Activated B cell treated with CpG ODN at 0.5 μM for 24 hours (primary cell): ENCODE measurements at places on chromosomes 3 and 15. TPM values are rescaled to one million over a fixed set of nuclear protein-coding genes. Genes with fewer than 3 reads are reported as not detected.

DNA sequence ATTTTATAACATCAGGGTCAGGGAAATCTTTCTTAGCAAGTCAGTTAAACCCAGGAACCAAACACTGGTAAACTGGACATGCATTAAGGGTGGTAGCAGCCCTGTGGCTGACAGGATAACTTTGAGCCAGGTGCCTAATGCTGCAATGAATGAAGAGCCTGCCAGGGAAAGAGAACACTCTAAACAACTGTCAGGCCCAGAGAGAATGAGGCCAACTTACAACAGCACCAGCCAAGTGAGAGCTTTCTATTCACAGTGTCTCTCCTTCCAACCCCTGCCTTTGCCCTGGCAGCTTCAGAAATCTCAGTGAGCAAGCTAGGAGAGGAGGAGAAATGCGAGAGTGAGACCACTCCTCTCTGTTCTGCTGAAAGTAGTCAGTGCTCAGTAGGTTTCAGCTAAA lies 50.4 kb upstream of the ATP2C1 start:
- H3K27me3 ChIP-seq, result peaks cover 1% of the 10 kb centered on the region
- no peaks in the 10 kb centered on the region for H3K36me3 ChIP-seq
- H3K27ac ChIP-seq, result no peak overlapping the region
- no peak for DNase-seq
- peaks cover 12% of the 10 kb centered on the region for H3K4me1 ChIP-seq
- H3K4me3 ChIP-seq, result no peak overlapping the region

DNA sequence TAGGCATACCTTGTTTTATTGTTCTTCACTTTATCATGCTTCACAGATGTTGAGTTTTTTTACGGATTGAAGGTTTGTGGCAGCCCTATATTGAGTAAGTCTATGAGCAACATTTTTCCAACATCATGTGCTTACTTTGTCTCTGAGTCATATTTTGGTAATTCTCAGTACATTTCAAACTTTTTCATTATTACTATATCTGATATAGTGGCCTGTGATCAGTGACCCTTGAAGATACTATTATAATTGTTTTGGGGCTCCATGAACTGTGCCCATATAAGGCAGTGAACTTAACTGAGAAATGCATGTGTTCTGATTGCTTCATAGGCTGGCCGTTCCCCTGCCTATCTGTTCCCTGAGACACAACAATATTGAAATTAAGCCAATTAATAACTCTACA lies 42.8 kb upstream of the NSMCE3 start:
- no peak overlapping the region for H3K27ac ChIP-seq
- peaks cover 8% of the 10 kb centered on the region for H3K27me3 ChIP-seq

DNA sequence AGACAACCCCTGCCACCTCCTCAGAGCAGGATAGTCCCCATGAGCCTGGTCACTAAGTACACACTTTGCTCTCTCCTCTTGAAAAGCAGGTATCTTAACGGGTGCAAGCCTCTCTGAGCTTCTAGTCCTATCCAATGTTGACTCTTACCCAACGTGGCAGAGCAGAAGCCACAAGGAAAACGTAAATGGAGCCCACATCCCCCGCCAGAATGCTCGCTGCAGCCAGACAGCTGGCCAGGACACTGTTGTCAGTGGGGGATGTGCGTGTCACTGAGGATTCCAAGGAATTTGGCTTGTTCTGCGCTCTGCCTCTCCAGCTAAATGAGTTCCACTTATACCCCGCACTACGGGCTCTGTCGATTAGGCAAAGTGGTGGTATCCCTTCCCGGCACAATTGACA lies 67.8 kb upstream of the IGF1R start:
- DNase-seq, result no peak
- H3K4me1 ChIP-seq, result no peaks in the 10 kb centered on the region
- no peak overlapping the region for H3K4me3 ChIP-seq
- no peak overlapping the region for H3K27ac ChIP-seq
- peaks cover 25% of the 10 kb centered on the region for H3K27me3 ChIP-seq
- no peaks in the 10 kb centered on the region for H3K36me3 ChIP-seq

FAM98B gene
- total RNA-seq, result 29.9 and 30.7 TPM in 2 replicates

DNA sequence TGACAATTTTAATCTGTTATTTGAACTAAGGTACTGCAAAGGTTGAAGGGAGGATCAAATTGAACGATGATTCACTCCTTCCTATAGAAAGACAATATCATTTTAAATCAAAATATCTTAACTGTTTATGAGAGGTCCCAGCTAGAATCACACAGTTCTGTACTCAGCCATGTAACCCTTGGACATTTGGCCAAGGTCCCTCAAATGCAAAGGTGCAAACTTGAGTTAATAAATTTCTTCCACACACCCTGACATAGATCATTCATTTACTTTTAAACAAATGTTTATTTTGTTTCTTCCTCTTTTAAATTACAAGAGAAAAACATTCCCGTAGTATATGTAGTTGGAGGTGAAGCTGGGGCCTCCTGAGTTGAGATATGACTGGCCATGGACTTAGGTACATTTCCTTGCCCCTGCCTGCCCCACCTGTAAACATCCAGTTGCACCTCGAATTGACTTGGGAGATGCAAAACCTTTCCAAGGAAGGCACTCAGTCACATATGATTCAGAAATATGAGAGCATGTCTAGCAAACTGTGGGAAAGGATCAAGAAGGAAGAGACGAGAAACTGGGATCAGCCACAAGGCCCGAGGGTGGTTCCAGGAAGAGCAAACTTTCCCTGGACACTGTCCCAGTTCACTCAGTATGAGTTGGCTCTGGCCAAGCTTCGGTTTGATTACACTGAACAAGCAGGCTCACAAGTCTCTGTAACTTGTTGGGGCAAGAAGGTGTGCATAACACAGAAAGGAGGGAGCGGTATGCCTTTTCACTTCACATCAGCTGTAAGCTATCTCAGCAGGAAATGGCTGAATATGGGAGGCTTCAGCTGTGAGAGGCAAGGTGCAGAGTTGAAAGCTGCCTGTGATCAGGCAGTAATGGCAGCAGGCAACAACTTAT lies 6.7 kb downstream of the TNFSF10 start:
- DNase-seq, result no peak
- H3K4me1 ChIP-seq, result peaks cover 84% of the 10 kb centered on the region
- peaks cover 52% of the 10 kb centered on the region for H3K36me3 ChIP-seq
- peak overlapping the region; percentile 57 for H3K27ac ChIP-seq
- H3K4me3 ChIP-seq, result no peak overlapping the region

ZDHHC19 gene
- total RNA-seq, result 0.31 TPM in 1 of 2 replicates, not detected in the other

GRCh38 chr3:136068708-136069107 lies 103.2 kb downstream of the PPP2R3A start:
- peaks cover 3% of the 10 kb centered on the region for H3K27me3 ChIP-seq
- H3K4me1 ChIP-seq, result no peaks in the 10 kb centered on the region
- DNase-seq, result no peak
- no peak overlapping the region for H3K4me3 ChIP-seq

- no peaks in the 10 kb centered on the region for H3K36me3 ChIP-seq
- H3K27me3 ChIP-seq, result no peaks in the 10 kb centered on the region
- H3K27ac ChIP-seq, result no peak overlapping the region
- H3K4me3 ChIP-seq, result no peak overlapping the region
These were observed 342.1 kb downstream of the SLC9A9 start for GRCh38 chr3:143506190-143506589.

- no peaks in the 10 kb centered on the region for H3K4me1 ChIP-seq
- peaks cover 3% of the 10 kb centered on the region for H3K27me3 ChIP-seq
- no peak overlapping the region for H3K4me3 ChIP-seq
- H3K36me3 ChIP-seq, result no peaks in the 10 kb centered on the region
These were observed 136.7 kb downstream of the AQP9 start for GRCh38 chr15:58274885-58275284.

DNA sequence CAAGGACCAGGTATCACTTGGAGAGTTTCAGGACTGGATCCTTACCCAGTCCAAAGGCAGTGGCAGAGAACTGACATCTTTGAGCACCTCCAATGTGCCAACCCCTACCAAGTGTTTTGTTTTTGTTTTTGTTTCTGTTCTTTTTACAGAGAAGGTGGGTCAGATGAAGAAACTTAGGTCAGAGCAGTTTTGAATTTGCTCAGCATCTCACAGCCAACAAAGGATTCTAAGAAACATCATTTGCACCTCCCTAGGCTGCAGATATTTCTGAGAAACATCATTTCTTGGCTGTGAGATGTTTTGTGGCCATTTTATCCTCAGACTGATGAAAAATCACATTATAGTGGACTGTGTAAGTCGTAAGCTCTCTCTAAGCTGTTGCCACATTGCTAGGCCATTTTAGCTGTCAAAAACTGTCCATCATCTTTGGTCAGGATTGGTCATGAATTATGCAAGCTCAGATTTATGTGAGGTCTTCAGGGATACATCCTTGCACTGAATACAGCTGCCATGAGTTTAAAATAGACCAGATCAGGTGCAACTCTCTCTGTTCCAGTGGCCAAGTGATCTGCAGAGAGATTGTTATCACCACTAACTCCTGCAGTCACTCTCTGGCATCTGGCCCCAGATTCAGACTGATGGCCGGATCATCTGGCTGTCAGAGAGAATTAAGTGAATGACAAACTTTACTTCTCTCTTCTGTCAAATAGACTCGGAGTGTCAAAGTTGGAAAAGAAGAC lies 341.5 kb downstream of the EPHB1 start:
- H3K27ac ChIP-seq, result no peak overlapping the region
- H3K4me3 ChIP-seq, result no peak overlapping the region
- H3K36me3 ChIP-seq, result no peaks in the 10 kb centered on the region
- DNase-seq, result no peak

DNA sequence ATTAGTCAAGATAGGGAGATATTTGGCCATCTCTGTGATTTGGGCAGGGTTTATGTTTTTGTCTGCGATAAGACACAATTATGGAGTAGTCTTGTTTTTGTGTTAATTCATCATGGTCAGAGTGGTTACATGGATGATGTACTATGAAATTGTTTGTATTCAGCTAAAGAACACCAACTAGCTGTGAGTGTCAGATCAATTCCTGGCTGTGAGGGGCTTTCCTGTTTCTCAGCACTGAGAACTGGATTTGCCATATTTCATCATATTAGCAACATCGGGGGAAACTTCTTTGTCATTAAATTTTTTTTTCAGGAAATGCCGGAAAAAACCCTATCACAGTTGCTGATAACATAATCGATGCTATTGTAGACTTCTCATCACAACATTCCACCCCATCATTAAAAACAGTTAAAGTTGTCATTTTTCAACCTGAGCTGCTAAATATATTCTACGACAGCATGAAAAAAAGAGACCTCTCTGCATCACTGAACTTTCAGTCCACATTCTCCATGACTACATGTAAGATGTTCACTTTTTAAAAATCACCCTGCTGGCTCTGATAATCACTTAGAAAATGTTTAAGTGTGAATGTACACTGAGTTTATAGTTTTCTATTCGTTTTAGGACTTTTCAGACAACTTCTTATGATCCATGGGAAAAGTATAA lies 49.2 kb downstream of the PARP15 start:
- H3K4me3 ChIP-seq, result no peak overlapping the region
- DNase-seq, result no peak
- peak overlapping the region; percentile 46 for H3K27ac ChIP-seq
- peaks cover 38% of the 10 kb centered on the region for H3K4me1 ChIP-seq
- peaks cover 82% of the 10 kb centered on the region for H3K36me3 ChIP-seq

GRCh38 chr15:26686547-26687187 lies 86.2 kb downstream of the GABRB3 start:
- DNase-seq, result no peak
- H3K27ac ChIP-seq, result no peak overlapping the region
- no peaks in the 10 kb centered on the region for H3K36me3 ChIP-seq
- H3K27me3 ChIP-seq, result no peaks in the 10 kb centered on the region
- H3K4me3 ChIP-seq, result no peak overlapping the region
- no peaks in the 10 kb centered on the region for H3K4me1 ChIP-seq
